ENCODE measurements at places on chromosomes 3 and 15.

DNA sequence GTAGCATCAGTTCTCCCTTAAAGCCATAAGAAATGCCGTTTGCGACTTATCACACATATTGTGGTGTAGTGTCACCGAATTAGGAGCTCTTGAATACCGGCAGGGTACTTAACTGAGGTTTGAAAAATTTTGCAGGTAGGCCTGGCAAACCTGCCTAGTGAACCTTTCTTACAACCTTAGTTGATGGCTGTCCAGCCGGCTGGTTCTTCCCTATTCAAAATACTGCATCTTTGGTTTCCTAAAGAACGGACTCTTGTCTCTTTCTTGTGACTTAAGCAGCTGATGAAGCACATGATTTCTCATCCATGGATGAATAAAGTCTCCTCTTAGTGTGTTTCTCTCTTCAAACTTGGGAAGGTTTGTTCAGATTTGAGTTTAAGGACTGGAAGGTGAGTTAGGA lies 1.5 kb downstream of the RAB7A start:
- no peak for DNase-seq

DNA sequence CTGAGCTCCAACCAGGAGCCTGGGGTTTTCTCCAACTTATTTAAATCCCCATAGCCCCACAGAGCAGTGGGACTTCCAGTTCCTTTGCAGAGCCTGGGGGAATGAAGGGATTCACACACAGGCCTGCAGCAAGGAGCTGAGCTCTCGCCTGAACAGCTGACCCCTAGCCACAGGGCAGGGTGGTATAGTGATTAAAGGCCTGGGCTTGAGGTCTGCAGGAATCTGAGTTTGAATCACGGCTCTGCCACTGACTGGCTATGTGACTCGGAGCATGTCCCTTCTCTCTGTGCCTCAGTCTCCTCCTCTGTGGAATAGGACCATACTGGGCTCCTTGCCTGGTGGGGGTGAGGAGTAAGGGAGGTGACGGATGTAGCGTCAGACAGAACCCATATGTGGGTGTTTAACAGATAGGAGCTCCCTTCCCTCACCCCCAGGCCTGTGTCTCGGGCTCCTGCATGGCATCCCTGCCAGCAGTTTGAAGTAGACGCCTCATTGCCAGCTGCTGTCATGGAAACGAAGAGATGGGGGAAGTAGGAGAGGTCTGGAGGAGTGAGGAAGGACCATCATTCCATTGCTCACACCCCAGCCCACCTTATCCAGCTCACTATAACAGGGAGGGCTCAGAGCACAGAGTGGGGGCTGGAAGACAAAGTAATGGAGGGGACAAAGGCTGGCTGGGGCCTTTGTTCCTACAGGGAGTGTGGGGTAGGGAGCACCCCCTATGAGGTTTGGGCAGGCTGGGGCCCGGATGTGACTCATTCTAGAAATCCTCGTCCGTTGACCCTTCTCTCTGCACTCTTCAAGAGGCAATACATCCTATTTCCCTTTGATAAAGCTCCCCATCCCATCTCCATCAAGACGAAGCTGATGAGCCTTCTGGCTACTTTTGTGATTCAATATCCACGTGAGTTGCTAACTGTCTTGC lies 14.8 kb downstream of the HRH1 start:
- no peak for DNase-seq

DNA sequence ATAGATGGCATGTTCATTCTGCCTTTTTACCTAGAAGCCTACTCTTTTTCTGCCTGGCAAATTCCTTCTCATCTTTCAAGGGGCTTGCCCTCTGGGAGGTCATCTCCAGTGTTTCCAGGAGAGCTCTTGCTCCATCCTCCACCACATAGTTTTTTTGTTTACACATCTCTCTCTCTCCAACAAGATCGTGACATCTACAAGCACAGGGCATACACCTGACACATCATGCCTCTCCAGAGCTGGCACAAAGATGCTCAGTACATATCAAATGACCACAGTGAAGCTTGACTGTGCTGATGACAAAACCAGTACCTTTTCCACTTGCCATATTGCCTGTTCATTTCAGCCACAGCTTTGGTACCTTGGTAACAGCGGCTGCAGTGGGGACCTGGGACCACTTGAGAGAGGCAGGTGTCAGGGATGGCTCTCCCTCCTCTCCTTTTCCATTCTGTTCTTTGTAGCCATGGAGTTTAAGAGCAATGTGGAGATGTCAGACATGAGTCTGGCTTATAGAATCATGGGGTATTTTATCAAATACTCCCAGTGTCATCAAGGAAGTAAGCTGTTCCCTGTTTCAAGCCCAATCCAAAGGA lies 15.4 kb downstream of the ALPK3 start:
- DNase-seq: no peak

- DNase-seq: no peak
Measured at GRCh38 chr3:71931922-71932321, 147.0 kb upstream of the PROK2 start.

- DNase-seq: no peak
Measured at GRCh38 chr3:86993704-86994103, 2.8 kb upstream of the VGLL3 start.

GRCh38 chr3:105915524-105915923 lies 46.7 kb upstream of the CBLB start:
- no peak for DNase-seq

GRCh38 chr3:54240-54639 lies 142.3 kb upstream of the CHL1 start:
- no peak for DNase-seq

- no peak for DNase-seq
Measured at GRCh38 chr15:41150279-41150678, 34.2 kb upstream of the INO80 start.

- DNase-seq: no peak
Measured at GRCh38 chr15:68552344-68552743, 26.4 kb upstream of the CORO2B start.

- no peak for DNase-seq
Measured at GRCh38 chr15:99993681-99994131, 260.5 kb upstream of the LYSMD4 start.

DNA sequence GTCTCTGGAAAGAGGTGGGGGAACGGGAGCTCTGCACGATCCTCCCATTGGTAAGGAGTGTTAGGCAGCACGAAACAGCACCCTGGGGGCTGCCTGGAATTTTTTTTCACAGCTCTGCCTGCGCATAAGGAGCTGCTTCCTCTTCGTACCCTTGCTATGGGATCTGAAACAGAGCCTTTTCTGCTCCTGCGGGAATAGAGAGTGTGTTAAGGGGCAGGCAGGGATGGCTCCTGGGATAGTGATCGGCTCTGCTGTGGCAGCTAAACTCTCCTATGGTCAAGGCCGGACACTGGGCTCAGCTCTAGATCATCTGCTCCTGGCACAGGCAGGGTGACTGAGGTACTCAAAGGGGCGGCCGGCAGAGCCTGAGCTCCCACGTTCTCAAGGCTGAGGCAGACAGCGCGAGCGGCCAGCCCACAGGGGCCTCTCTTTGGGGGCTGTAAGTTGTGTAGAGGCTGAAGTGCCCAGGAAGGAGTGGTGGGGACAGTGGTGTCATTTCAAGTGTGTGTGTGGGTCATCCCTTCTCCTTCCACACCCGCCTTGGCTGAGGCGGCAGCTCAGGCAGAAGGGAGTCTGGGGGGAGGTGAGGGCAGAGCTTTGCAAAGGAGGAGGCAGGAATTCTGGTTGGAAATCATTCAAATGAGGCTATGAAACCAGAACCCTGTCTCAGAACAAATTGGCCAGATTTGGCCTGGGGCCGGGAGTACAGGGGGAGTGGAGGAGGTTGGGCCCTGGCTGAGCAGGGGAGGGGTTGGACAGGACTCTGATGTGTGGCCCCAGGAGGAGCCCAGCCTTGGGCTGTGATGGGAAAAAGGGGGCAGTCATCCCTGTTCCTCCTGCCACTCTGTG lies 31.0 kb downstream of the EPHB3 start:
- DNase-seq: no peak

DNA sequence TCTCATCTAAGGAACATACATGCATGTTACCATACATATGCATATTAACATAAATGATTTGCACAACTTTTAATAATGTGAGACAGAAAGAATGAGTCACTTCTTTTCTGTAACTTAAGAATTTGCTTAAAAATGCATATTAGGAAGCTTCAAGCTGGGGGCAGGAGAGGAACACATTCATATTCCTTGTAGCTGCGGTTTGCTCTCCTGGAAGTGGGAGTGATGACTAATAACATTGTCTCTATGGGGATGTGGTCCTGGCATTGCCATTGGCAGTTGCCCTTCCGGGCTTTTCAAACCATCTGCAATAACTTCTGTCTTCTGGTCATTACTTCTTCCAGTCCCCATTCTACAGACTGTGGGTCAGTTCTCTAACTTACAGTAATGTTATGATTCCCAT lies 15.6 kb downstream of the CHST2 start:
- no peak for DNase-seq

GRCh38 chr3:44893097-44893496 lies 18.7 kb downstream of the TGM4 start:
- no peak for DNase-seq

GRCh38 chr3:188407158-188407880 lies 253.4 kb downstream of the LPP start:
- no peak for DNase-seq

DNA sequence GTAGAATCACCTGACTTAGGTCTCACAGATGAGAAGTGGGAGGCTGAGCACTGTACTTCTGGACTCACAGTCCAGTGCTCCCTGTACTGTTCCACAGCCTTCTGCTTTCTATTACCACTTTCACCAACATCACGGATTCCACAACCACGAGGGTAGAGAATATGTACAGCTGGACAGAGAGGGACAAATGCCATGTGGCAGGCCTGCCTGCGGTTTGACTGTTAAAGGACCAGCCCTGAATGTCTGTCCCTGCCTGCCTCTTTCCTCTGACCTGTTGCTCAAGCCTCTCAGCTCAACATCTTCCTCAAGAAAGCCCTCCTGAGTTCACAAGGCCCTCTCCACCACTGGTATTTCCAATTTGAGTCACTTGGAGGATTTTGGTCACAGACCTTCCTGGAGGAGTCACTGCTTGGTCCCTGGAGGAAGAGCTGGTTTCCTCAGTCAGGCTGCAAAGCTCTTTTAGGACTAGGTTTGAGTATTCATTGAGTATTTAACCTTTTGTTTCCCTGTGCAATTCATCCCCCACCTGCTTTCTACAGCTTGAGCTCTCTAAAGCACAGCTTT lies 49.1 kb downstream of the RAB11A start:
- DNase-seq: no peak

DNA sequence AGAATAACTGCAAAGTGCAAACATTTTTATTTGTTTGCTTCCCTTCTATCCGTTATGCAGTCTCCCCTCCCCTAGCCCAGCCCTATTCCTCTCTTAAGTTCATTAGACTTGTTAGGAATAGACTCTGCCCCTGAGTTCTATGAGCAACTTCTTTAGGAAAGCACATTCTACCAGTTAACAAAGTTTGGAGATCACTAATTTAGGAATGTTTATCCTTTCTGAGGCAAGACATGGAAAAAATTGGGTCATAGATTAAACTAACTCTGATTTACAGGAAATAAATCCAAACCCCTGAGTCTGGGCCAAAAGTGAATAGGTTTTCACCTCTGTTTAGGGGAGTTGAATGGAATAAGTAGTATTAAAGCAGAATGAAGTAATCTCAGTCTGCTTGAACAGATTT lies 34.4 kb downstream of the C3orf80 start:
- DNase-seq: no peak

- DNase-seq: no peak
Measured at GRCh38 chr15:41564286-41564959, 5.4 kb downstream of the TYRO3 start.

- DNase-seq: no peak
Measured at GRCh38 chr15:87123676-87124382, 1044.2 kb downstream of the AGBL1 start.

DNA sequence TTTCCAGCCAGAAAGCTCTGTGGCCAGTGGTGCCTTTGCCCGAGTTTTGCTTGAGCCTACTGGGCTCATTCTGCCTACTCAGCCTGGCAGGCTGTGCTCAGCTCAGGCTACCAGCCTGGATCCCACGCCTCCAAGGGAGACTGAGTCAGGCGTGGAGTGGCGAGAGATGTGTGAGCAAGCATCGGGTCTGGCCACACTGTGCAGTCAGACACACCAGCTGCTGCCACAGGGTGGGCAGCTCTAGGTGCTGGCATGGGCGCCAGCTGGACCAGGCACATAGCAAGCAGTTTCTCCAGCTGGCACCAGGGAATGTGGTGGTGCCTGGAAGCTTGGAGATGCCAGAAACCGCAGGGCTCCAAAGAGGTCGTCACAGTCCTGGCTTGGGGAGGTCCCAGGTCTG lies 498.5 kb upstream of the CNTN4 start:
- no peak for DNase-seq

GRCh38 chr15:26243382-26243781 lies 380.3 kb upstream of the ATP10A start:
- no peak for DNase-seq

DNA sequence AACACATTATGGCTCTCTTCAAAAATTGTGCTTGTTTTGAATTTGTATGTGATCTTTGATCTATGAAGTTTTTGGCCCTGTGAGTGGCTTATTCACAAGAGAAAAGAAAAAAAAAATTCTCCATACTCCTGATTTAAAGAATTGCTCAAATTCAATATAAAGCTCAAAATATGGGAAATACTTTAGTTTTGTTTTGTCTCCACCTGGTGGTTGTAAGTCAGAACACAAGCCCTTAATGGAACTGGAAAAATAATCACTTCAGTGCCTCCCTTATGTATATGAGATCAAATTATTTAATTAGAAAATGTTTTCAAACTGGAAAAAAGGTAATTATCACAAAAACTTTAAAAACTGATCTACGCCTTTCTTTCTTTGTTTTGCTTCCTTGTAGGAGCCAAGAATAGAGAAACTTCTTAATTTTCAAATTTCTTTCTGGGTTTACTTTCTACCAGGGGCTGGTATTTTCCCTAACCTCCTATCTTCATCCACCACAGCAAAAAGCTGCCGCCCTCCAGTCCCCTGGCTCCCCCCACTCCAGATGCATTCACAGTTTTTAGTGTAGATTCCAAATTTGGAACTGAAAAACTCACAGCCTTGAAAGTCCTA lies 50.6 kb downstream of the SERP1 start:
- no peak for DNase-seq

DNA sequence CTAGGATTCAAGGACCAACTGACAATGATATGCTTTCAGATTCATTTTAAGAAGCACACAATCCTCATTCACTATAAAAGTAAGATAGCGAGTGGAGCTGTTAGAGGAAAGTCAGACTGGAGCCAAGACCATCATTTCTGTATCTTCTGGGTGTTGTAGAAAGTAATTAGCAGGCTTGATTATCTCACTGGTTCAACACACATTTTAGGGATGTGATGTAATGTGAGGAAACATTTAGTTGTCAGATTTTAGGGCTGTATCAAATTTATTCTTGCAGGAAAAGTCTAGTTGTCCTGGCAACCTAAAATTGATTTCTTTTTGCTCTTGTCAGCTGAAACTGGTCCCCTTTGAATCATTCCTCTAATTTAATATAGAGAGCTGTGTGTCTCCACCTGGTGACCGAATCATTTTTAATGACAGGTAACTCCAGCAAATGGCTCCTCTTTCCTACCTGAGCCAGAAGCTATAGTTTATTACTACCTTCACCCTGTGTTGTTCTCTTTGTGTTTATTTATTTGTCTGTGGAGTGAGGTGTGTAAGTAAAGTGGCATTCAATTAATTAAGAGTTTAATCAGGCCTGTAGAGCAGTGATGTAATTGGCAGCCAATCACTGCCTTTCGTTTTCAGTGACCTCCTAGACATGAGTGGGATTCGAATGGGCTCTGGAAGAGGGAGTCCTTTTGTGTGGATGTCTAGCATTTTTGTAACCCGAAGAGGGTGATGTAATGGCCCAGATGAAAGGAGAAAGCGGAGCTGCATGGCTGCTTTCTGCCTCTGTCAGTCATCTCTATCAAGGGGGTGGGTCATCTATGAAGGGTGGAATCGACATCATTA lies 125.8 kb downstream of the LPP start:
- no peak for DNase-seq
